ENCODE measurements at places on chromosomes 12 and 14.

- DNase-seq, result no peak
Observed at GRCh38 chr12:574475-575128, 88.6 kb downstream of the NINJ2 start.

GRCh38 chr12:58491306-58491705 lies 429.0 kb downstream of the LRIG3 start:
- DNase-seq, result no peak

DNA sequence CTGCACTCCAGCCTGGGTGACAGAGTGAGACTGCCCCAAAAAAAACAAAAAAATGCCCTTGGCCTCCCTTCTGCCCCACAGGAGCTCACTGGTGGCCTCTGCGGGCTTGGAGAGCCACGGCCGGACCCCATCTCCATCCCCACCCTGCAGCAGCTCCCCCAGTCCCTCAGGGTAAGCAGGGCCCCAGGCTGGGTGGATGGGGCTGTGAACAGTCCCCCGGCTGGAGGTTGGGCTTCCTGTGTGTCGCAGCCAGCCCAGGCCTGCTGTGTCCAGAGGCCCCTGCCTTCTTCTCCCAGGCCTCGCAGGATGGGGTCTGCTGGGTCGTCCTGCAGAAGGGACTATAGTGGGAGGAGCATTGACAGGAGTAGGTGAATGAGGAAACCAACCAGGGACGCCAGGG lies 15.4 kb upstream of the PUS1 start:
- DNase-seq, result no peak

GRCh38 chr14:86779416-86779815 lies 1213.6 kb downstream of the GALC start:
- DNase-seq, result no peak

DNA sequence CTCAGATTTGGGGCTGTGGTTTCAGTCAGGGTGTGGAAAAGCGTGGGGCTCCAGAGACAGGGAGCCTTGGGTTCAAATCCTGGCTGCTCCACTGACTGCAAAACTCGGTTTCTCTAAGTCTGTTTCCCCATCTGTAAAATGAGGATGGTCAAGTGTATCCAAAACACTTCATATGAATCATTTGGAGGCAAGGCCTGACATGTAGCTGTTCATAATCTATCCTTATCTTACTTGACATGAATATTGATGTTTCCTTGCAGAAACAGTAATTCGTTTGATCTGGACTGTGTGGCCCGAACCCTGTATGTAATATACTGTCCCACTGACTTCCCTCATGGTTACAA lies 1.5 kb upstream of the CCDC63 start:
- no peak for DNase-seq

- no peak for DNase-seq
Observed at GRCh38 chr12:28086521-28087155, 103.6 kb upstream of the CCDC91 start.

GRCh38 chr12:44930972-44931600 lies 55.0 kb upstream of the NELL2 start:
- no peak for DNase-seq

DNA sequence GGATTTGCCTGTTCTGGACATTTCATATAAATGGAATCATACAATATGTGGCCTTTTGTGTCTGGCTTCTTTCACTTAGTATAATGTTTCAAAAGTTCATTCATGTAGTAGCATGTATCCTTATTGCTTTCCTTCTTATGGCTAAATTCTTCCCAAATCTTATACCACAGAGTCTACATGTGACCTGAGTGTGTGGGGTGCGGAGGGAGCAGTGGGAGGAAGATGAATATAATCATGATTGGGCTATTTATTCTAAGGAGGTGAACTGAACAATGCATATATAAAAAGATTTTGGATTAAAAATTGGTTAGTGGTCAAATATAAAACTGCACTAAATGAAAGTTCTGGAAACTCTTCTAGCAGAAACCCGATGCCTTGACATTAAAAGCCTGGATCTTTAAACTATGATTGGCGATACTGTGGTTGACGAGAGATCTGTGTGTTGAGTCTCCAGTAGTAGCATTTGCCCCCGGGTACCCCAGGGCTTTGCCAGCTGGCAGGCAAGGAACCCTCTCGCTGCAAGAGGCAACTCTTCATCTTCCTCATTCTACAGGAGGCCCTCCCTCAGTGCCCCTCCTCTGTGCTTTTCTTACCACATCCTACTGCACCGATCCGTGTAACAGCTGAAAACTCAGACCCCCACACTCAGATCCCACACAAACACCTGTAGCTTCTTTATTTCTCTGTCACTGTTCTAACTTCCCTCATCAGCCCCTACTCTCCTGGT lies 2.6 kb downstream of the CYP46A1 start:
- DNase-seq, result no peak

DNA sequence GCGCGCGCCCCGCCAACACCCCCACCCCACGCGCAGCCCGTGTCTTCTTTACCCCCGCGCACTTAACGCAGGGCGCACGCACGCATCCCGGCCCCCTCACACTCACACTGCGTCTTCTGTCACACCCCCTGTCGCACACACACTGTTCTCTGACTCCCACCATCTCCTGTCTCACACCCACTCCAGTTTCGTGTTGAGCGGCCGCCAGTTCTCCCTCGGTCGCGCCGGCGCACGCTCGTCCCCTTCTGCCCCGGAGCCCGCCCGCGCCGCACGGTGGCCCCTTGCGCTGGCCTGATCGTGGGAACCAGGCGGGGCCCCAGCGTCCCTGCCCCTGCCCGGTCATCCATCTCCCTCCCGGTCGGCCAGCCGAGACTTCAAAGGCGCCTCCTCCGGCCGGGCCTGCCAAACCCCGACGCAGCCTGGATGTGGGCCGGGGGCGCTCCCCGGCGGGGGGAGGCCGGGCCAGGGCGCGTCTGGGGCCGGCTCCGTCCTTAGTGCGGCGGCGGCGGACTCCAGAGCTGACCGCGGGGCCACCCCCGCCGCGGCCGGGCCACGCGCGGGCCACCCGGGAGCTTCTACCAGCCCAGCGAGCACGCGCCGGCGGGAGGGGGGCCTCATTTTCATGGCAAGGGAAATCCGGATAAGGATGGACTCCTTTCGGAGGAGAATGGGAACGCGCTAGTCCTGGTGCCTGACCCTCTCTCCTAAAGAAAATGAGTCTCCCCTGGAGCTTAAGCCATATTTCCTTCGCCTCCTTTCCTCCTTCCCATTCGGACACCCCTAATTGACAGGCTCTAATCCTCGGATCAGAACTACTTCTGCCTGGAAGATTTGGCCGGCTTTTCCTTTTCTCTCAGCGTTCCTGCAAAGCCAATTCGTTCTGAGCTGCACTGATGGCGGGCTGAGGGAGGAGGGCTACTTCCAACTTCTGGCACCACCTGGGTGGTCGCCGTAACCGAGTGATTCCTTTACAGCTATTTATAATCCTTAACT lies 82.0 kb upstream of the HMGA2 start:
- DNase-seq, result no peak

- no peak for DNase-seq
Observed at GRCh38 chr14:53792909-53793308, 163.7 kb downstream of the BMP4 start.

GRCh38 chr14:34538871-34539406 lies 562 bp downstream of the EAPP start:
- no peak for DNase-seq

DNA sequence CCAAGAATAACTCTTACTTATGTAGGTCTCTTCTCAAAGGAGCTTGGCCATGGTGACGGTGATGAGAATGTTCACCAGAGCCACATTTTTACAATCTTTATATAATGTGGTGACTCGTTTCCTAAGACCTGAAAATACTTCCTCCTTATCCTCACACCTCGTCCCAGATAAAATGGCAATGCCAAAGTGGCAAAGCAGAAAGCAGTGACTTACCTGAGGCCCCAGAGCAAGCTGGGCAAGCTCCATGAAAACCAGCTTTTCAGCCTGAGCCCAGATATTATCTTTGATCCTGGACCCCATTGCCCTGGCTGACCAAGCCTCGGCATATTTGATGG lies 173.6 kb upstream of the PRMT8 start:
- no peak for DNase-seq

All from hypothalamus (tissue), 51 donors.